ENCODE measurements at places on chromosomes 16 and 17.

DNA sequence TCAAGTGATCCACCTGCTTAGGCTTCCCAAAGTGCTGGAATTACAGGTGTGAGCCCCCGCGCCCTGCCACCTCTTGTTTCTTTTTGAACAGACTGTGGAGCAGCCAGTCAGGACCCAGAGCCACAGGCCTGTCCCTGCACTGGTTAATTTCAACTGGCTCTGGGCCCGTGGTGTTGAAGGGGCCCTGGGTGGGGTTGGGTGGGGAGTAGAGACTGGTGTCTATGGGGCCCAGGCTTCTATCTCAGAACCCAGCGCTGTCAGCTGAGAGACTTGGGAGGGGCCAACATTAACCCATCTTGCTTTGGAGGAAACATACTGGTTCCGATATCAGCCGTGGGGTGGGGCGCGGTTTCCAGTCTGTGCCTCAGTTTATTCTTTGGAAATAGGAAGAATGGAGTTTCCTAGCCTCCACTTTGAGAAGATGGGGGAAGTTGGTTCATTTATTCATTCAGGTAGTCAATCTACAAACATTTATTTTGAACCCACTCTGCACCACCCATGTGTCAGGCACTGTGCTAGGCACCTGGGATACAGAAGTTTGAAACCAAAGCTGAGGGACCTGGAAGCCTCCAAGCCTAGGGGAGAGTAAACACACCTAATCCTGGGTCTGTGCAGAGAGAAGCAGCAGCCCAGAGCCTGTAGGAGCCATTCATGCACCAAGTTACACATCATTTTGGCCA is 15.5 kb upstream of the SLC4A1 start:
- DNase-seq = no peak

- DNase-seq = no peak
Observed at GRCh38 chr17:72110231-72110941, 10.4 kb upstream of the SOX9 start.

DNA sequence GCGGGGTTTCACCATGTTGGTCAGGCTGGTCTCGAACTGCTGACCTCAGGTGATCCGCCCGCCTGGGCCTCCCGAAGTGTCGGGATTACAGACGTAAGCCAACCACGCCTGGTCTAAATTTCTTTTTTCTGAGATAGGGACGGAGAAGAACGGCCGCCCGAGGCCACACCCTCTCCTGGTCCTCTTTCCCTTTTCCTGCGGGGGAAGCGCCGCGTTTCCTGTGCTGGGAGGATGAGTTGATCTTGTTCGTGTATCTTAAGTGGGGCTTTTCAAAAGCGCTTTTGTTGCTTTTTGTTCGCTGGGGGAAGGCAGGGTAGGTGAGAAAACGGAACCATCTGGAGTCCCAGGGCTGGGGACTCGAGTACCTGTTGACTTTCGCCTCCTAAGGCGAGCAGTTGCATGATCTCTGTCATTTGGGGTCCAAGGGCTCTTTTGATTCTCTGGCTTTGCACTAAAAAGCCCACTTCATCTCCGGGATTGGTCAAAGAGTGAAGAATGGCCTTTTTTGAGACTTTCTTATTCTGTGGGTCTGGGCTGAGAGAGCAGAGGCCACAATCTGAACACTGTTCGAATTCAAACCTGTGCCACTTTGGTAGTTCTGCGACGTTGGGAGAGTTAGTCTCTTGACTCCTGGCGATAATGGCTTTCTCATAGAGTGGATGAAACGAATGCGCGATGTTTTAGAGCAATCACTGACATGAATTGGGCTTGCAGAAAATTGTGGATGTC is 1.3 kb downstream of the FUS start:
- no peak for DNase-seq

GRCh38 chr17:45703806-45704205 is 80.3 kb upstream of the CRHR1 start:
- DNase-seq = no peak

GRCh38 chr16:67029254-67030096 is 526 bp downstream of the CBFB start:
- no peak for DNase-seq

DNA sequence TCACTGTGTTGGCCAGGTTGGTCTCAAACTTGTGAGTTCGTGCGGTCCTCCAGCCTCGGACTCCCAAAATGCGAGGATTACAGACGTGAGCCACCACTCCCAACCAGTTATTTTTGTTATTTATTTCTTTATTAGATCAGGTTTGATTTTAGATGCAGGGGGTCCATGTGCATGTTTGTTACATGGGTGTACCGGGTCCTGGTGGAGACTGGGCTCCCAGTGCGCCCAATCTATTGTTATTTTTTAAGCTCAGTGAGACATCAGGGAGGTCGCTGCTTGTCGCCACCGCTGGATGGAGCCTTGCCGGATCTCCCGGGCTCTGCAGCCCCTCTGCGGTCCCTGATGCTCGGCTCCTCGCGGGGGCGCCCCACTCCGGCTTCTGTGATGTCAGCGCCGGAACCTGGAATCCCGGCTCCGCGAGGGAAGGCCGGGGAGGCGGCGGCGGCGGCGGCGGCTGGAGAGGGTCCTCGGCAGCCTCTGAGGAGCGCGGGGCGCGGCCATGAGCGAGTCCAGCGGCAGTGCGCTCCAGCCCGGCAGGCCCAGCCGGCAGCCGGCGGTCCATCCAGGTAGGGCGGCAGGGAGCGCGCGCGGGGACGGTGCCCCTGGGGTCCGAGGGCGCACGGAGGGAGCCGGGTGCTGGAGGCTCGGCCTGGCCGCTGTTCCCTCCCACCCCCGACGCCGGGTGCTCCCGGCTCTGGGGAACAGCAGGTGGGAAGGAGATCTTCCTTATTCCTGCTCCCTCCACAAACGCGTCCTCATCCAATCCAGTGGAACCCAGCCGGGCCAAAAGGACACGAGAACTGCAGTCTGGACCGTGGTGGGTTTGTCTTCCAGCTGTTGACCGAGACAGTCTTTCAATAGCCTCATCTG is at the start of gene TMC7:
Gene TMC7 (plus strand): TSS at position 370 of the 870 bp plus-strand sequence. CDS start 130 bp downstream, at position 500.
- DNase-seq = peak; percentile 93

- no peak for DNase-seq
Observed at GRCh38 chr17:40952661-40953060, 14.1 kb downstream of the KRT39 start.

- no peak for DNase-seq
Observed at GRCh38 chr17:40916366-40916765, 21.1 kb downstream of the KRT23 start.

DNA sequence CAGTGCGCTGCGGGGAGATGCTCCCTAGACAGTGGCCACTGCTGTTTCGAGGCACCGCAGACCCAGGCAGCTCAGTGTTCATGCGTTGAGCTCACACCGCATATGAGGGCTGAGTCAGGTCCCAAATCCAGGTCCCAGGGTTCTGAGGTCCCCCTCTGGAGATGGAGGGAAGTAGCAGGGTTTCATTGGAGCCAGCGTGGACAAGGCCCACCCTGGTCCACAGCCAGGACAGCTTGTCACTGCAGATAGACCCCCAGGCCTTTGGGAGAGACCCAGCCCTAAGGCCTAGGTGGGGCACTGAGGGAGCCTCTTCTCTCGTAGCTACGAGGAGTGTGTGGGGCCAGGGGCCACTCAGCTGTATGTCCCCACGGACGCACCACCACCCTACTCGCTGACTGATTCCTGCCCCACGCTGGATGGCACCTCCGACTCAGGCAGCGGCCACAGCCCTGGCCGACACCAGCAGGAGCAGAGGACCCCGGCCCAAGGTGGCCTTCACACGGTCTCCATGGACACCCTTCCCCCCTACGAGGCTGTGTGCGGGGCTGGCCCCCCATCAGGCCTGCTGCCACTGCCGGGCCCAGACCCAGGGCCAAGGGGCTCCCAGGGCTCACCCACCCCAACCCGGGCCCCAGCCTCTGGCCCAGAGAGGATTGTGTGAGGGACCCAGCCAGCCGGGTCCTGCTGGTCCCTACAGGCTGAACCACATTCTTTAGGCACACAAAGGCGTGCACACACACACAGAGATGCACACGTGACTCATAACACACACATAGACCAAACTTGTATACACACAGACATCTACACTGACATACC is 53.4 kb downstream of the BEAN1 start:
- DNase-seq = no peak

GRCh38 chr17:62794666-62794971 is 13.5 kb downstream of the MARCHF10 start:
- no peak for DNase-seq

- DNase-seq = no peak
Observed at GRCh38 chr16:29025735-29026134, 40.9 kb downstream of the LAT start.

DNA sequence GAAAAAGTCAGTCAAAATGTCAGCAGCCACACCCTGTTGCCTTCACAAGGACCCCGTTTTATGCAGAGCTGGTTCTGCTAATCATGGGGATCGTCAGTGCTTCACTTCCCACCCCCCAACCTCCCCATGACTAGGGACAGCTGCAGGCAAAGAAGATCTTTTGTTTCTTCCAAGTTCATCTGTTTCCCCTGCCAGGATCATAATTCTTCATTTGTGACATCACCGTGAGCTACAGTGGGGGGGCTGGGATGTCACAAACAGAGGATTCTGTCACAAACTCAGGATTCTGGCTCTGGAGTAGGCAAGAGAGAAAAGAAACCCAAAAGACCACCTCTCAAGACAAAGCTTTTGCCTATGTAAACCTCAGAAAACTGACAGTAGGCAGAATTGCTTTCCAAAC is 24.7 kb downstream of the DNAJC7 start:
- DNase-seq = no peak

GRCh38 chr16:78576941-78577340 is 477.5 kb downstream of the WWOX start:
- DNase-seq = no peak

DNA sequence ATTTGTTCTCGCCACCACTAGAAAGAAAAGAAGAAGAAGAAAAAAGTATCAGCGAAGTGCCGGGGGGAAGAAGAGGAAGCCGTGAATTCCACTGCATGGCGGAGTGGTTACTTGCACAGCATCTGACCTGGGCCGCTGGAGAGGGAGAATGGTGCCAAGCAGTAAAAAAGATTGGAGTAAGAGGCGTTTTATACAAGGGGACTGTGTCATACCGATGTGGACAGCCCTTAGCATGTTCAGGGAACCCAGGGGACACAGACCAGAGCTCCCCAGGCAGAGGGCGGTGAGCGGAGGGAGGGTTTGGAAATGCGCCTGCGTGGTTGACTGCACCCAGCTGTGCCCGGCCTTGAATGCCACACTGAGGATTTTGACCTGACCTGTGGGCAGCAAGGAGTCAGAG is 52.8 kb downstream of the PLXDC1 start:
- no peak for DNase-seq

DNA sequence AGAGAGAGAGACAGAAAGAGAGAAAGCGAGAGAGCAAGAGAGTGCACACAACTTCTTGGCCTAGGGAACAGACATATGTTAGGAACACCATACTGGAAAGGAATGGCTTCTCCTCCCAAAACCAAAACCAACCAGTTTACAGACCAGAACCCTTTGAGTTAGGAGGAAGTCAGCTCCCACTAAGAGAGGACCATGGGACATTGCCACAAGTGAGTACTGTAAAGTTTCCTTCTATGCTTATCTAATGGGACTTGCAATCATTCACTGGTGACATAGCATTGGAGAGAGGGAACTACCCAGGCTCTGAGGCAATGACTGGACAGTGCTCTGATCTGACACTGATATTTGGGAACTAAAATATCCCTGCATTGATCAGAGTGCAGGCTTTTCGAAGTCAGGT is 32.4 kb downstream of the TBC1D3B start:
- DNase-seq = no peak

- no peak for DNase-seq
Observed at GRCh38 chr16:11914210-11915113, 1.3 kb downstream of the GSPT1 start.

DNA sequence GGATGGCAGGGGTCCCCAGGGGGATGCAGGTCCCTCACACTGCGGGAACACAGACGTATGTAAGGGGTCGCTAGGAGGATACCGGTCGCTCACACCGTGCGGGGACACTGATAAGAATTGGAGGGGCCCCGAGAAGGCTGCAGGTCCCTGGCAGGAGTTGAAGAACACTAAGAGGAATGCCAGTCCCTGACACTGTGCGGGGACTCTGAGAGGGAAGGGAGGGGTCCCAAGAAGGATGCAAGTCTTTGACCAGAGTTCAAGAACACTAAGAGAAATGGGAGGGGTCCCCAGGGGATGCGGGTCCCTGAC is 510 bp downstream of the ERCC4 start:
- no peak for DNase-seq

GRCh38 chr16:77424871-77425604 is 9.8 kb downstream of the ADAMTS18 start:
- no peak for DNase-seq

GRCh38 chr16:66045626-66046025 is 320.9 kb upstream of the CDH5 start:
- no peak for DNase-seq

GRCh38 chr16:56226845-56227525 is 35.7 kb downstream of the GNAO1 start:
- no peak for DNase-seq

- no peak for DNase-seq
Observed at GRCh38 chr16:27595993-27596392, 46.0 kb downstream of the KATNIP start.

- DNase-seq = no peak
Observed at GRCh38 chr16:11379420-11379819, 34.2 kb downstream of the RMI2 start.

DNA sequence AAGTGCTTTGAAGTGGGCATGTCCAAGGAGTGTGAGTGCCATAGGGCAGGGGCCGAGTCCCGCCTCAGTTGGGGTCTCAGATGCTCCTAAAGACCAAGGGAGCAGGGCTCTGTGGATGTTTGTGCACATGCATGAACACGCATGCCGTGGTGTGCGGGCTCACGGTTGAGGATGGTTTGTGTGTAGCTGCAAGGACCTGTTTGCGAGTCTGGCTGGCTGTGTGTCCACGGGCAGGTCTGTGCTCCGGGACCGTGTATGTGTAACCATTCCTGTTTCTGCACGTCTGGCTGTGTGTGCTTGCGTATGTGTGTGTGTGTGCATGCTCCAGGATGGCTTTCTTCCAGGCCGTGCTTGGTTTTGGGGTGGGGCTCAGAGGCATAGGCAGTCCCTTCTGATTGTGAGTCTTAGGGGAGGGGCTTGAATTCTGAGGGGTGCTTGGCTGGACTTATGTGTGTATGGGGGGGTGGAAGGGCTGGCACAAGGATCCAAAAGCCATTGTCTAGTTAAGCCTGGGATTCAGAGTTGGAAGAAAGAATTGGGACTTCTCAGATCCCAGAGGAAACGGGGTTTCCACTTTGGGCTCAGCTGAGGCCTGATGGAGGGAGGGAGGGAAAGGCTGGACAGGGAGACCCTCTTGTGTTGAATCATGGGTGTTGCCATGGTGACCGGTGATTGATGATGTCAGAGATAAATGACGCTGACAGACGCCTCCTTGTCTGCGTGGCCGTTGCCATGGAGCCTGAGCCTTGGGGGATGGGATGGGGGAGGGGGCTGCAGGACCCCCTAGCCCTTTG is 14.4 kb downstream of the GJD3 start:
- DNase-seq = no peak

DNA sequence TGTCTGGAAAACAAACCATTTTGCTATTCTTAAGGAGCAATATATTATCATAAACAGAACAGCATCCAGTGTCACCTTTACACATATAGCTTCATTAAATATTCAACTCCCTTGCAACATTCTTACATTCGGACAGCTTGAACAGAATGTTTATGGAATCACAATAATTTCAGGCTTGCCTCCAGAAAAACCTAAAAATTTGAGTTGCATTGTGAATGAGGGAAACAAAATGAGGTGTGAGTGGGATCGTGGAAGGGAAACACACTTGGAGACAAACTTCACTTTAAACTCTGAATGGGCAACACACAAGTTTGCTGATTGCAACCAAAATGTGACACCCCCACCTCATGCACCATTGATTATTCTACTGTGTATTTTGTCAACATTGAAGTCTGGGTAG is 51.4 kb downstream of the TBC1D26 start:
- DNase-seq = no peak

GRCh38 chr17:51374209-51374608 is 113.9 kb downstream of the UTP18 start:
- no peak for DNase-seq

GRCh38 chr16:51034481-51035109 is 116.5 kb downstream of the SALL1 start:
- DNase-seq = no peak
